ENCODE measurements at places on chromosomes 13 and 19.

DNA sequence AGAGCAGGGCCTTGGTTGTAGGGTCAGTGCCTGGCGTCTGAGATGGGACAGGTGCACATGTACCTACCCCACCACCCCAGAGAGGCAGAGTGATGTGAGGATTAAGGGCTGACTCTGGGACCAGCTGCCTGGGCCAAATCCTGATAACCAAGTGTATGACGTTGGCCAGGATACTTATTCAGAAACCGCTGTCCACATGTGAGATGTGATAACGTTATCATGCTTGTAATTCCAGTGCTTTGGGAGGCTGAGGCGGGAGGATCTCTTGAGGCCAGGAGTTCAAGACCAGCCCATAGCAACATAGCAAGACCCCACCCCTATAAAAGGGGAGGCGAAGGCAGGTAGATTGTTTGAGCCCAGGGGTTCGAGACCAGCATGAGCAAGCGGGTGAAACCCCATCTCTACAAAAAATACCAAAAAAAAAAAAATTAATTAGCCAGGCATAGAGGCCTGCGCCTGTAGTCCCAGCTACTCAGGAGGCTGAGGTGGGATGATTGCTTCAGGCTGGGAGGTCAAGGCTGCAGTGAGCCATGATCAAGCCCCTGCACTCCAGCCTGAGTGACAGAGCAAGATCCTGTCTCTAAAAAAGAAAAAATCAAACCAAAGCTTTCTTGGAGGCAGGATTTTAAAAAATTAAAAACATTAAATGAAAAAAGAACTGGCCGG is 10.0 kb downstream of the ADGRE5 start:
- DNase-seq = no peak

- DNase-seq = peak; percentile 21
Measured at GRCh38 chr13:48866249-48866648, 109.5 kb upstream of the FNDC3A start.

- DNase-seq = peak; percentile 72
Measured at GRCh38 chr13:43546251-43546650, 240.5 kb downstream of the ENOX1 start.

- DNase-seq = no peak
Measured at GRCh38 chr13:34044041-34044440, 226.1 kb downstream of the RFC3 start.
